RWPE2 (cell line): ENCODE measurements at places on chromosomes 5 and 9.

DNA sequence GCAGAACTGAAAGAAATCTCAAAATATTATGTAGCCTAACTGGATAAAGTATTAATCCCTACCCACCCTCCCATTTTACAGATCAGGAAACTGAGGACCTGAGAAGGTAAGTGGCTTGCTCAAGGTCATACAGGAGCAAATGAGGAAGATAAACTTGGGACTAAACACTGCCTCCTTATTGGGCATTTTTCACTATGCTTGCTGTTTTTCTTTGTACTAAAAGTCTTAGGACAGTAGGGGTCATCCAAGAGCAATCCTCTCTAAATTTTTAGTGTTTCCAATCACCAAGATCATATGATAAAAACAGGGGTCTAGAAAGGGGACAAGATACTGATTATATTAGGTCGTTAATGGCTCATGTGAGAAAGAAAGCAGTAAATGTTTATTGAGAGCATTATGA is 80.8 kb downstream of the RORB start:
- DNase-seq, result no peak

DNA sequence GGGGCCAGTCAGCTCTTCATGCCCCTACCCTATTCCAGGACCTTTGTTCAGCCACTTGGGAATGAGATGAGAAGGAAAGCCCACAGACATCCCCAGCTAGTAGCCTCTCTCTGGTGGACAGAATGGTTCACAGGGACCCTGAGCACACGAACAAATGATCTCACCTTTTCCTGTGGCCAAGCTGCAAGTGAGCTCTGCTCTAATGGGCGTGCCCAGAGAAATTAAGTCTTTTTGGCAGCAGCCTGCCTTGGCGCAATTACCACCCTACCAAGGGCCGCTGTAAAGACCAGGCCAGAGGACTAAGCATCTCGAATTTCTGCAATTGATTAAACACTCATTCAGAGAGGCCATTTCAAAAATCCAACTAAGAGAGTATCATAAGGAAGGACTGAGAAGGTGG is 56.0 kb downstream of the WHRN start:
- DNase-seq, result no peak

- no peak for DNase-seq
These were observed 139.2 kb upstream of the SMARCA2 start for GRCh38 chr9:1875921-1876448.

DNA sequence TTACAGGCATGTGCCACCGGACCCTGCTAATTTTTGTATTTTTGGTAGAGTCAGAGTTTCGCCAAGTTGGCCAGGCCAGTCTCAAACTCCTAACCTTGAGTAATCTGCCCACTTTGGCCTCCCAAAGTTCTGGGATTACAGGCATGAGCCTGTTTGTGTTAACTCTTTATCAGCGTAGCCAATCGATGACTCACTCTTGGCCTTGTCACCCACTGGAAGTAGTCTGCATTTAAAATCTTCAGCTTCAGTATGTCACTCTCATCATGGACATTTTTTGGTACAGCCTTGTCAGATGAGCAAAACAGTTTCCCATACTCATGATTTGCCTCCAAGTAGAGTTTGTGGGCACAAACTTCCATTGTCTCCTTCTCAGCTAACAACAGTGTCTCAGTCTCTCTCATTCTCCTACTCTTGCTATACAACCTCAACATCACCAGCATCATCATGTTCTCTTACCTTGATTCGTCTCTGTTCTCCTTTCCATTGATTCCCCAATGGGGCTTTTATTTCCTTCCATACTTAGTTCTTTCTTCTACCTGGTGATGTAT is 22.5 kb downstream of the MUSK start:
- no peak for DNase-seq

GRCh38 chr5:20033881-20034280 is 45.9 kb upstream of the CDH18 start:
- DNase-seq, result no peak

GRCh38 chr9:1042466-1042865 is 7.7 kb upstream of the DMRT2 start:
- no peak for DNase-seq
